Stimulated activated CD8-positive, alpha-beta memory T cell treated with anti-CD3 and anti-CD28 coated beads, Interleukin-7, amount 100 ng/mL, for 1 hour (primary cell): ENCODE measurements at places on chromosomes 3 and 15.

DNA sequence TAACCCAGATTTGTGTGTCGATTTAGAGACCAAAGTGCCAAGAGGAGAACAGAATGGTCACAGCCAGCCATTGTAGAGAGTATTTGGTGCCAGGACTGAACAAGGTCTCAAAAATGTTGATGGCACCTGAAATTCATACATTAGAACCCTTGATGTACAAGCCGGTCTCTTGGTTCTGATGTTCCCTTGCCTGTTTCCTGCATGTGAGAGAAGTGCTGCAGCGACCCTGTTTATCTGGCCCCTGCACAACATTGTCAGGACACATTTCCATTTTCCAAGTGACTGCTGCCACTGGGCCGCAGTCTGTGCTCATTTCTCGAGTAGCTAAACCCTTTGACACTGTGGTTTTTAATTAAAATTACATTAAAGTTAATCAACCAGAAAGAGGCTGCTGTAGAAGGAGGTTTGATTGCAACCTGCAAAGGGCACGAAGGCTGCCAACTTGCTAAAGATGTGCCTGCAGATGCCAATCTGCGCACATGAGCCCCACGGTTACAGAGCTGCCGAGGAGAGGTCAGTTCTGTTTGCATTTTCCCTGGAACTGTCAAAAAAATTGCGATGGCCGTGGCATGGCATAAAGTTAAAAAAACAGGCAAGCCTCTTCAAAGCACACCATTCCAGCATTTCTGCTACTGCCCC, 136.4 kb upstream of the CMC1 start:
- DNase-seq = no peak

- DNase-seq = no peak
These were observed 1.1 kb upstream of the LPP start for GRCh38 chr3:188152660-188153436.

DNA sequence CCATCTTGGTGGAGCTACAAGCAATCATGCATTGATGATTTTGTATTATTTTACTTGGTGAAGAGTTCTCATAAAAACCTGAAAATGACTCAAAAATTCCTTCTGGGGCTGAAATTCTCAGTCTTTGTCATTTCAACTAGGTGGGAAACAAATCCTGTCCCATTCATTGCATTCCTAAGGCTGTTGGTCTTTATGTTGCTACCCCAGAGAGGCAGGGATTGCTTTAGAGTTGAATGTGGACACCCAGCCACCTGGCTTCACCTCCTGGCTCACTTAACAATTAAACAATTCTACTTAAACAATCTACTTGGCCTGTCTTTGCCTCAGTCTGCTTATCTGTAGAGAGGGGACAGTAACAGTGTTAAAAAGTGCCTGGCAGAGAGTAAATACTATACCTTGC, 117.3 kb upstream of the UBE3A start:
- DNase-seq = no peak

- DNase-seq = no peak
These were observed 90.0 kb downstream of the STT3B start for GRCh38 chr3:31622636-31623288.

GRCh38 chr3:193871220-193871485, 264.8 kb upstream of the HES1 start:
- DNase-seq = no peak

- DNase-seq = no peak
These were observed at the start of gene RAB6B for GRCh38 chr3:133895208-133896001. Gene RAB6B (minus strand): TSS chr3:133895882. CDS start chr3:133895466, 416 bp downstream.

DNA sequence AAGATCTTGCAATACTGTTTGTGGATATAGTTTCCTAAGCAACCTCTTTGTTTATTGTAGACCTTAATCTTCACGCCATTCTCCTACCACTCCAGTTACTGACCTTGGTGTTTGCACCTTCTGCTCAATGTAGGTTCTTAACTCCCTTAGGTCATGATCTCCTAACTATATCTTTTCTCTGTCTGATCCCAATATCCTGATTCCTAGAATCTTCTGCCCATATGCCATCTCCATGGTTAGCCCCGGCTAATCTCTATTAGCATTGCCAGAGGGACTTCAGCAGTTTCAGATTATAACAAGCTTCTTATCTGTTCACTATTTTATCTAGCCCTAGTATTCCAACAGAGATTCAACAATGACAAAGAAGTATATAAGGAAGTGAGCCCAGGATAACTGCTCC, 64.9 kb downstream of the IMPG2 start:
- DNase-seq = no peak

- no peak for DNase-seq
These were observed 21.5 kb upstream of the CHD2 start for GRCh38 chr15:92878593-92879053.

DNA sequence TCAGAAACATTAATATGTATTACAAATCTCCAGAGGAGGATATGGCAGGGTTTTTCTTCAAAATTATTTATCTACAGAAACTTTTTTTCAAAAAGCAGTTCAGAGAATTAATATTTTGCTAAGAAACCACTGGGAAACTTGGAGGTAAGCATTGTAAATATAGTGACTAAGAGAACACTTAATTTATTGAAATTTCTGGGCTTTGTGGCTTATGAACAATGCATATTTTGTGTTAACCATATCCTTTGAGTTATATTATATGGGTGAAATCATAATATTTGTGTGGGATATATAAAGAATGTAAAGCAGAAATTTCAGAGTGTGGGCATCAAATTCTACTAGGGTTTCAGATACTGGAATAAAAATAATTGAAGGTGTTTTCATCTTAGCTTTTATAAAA, 1059.2 kb downstream of the ZPLD1 start:
- no peak for DNase-seq

DNA sequence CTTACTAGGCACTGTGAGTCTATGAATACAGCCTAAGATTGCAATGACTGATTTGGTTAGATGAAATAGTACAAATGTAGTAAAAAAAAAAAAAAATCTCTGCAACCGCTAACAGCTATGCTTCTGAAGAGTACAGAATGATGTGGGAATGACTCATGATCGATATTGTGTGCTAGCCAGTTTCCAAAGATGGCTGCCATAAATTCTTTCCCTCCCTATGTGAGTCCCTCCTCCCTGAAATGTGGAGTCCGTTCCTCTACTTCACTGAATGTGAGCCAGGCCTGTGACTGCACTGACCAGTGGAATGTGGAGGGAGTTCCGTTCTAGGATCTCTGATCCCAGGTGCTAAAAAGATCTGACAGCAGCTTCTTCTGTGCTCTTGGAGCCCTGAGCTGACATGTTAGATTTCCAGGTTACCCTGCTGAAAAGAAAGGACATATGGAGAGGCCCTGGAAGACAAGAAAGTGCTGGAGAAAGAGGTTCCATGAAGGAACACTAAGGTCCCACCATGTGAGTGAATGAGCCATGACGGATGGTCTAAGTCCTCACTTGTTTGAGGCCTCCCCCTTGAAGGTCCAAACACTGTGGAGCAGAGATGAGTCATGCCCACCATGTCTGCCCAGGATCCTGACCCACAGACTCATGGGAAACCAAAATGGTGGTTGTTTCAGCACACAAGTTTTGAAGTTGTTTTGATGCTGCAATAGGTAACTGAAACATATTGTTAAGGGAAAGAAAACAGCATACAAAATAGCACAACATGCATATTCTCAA, 46.3 kb downstream of the DGKG start:
- no peak for DNase-seq

- no peak for DNase-seq
These were observed 265.2 kb downstream of the SHOX2 start for GRCh38 chr3:157841029-157841428.
